ENCODE measurements at places on chromosomes 7 and 10.
A peak's percentile ranks its signal among the peaks of the same experiment; 100 is the strongest.

- DNase-seq, result no peak
Measured at GRCh38 chr7:104795616-104796398, 218.2 kb upstream of the KMT2E start.

DNA sequence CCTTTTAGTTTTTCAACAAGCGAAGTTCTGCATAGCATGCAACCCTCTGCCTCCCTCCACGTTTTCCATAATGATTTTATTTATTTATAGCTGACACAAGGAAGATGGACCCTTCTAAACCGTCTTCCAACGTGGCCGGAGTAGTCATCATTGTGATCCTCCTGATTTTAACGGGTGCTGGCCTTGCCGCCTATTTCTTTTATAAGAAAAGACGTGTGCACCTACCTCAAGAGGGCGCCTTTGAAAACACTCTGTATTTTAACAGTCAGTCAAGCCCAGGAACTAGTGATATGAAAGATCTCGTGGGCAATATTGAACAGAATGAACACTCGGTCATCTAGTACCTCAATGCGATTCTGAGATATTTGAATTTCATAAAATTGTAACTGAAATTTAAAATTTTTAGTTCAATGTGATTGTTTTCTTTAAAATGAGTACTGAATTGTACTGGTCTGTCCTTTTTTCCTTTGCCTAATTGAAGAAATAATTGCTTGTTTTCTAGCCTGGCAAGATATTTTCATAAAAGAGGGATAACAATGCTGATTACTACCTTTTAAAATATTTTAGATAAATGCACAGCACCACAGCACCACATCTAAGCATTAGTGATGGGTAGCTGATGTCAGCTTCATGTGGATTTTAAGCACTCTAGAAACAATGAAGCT lies 41.5 kb upstream of the SLC39A12 start:
- DNase-seq, result no peak

- peak; percentile 83 for DNase-seq
Measured at GRCh38 chr7:64098-64915, 128.1 kb upstream of the FAM20C start.

GRCh38 chr7:1533547-1534329 lies 3.2 kb downstream of the MAFK start:
- DNase-seq, result no peak

DNA sequence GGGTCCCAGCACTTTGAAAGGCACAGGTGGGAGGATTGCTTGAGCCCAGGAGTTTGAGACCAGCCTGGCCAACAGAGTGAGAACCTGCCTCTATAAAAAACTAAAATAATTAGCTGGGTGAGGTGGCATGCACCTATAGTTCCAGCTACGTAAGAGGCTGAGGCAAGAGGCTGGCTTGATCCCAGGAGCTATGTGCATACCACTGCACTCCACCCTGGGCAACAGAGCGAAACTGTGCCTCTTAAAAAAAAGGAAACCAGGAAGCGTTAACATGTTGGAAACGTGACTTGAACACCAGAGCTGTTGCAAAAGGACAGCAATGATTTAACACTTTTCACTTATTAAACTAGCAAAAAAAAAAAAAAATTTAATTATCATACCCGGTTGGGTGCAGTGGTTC lies 12.6 kb downstream of the BAZ1B start:
- DNase-seq, result no peak

DNA sequence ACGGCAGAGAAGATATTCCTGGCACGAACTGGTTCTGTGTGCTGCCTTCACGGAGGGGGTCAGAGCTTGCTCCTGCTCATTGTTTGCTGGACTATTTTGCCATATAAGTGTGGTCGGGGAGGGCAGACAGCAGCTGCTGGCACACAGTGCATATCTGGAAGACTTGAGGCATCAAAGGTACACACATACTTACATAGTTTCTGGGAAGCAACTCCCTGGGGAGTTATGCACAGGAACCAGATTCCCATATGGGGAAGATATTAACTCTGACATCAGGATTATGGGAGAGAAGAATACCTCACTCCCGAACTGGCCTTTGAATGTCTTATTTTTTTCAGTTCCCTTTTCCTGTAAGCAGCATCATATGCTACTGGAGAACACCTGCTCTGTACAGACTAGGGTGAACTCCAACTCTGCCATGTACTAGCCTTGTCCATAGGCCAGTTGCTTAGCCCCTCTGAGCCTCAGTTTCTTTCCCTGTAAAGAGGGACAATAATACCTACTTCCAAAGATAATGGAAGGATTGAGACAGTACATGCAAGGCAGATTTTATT lies 41.5 kb downstream of the LGI1 start:
- no peak for DNase-seq

DNA sequence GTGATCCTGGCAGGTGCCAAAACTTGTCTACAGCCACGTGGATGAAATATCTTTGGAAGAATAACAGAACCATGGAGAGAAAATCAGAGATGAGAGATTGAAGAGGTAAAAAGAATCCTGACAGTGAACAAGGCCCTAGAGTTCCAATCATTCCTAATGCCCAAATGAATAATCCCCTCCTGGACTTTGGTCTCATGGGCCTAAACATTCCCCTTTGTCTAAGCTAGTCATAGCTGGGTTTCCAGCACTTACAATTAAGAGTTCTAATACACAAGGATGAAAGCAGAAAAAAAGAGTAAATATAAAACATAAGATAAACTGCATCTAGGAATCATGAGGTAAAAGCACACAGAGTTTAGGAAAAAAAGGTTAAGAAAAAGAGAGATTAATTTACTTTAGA lies 40.2 kb downstream of the ARHGAP12 start:
- DNase-seq, result no peak

DNA sequence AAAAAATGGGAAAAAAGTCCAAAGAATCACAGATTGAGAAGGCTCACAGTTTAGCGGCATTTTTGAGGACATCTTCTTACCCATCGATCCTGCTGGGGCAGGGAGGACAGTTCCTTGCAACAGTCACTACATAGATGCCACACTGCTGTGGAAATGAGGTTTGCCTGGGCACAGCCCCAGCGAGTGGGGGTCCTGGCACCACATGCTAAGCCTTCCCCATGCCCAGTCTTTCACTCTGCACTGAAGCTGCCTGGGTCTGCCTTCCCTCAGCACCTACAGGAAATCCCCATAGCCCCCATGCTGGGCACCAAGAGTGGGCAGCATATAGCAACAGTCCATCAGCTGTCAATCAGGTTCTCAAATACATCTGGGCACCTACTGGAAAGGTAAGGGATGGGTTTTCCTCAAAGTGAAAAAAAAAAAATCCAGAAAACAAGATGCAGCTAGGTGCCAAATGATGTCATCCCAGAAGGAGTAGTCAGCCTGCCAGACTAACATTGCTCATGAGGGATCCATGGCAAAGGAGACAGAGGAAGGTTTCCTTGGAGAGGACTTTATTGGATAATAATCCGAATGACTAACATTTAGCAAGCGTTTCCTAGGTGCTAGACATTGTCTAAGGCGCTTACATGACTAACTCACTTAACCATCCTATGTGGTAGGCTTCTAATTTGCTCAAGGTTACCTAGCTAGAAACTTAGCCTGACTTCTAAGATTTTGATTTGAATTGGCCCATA lies 125.7 kb upstream of the CXCL12 start:
- no peak for DNase-seq

- DNase-seq, result no peak
Measured at GRCh38 chr10:80497187-80498077, 40.3 kb upstream of the SH2D4B start.

DNA sequence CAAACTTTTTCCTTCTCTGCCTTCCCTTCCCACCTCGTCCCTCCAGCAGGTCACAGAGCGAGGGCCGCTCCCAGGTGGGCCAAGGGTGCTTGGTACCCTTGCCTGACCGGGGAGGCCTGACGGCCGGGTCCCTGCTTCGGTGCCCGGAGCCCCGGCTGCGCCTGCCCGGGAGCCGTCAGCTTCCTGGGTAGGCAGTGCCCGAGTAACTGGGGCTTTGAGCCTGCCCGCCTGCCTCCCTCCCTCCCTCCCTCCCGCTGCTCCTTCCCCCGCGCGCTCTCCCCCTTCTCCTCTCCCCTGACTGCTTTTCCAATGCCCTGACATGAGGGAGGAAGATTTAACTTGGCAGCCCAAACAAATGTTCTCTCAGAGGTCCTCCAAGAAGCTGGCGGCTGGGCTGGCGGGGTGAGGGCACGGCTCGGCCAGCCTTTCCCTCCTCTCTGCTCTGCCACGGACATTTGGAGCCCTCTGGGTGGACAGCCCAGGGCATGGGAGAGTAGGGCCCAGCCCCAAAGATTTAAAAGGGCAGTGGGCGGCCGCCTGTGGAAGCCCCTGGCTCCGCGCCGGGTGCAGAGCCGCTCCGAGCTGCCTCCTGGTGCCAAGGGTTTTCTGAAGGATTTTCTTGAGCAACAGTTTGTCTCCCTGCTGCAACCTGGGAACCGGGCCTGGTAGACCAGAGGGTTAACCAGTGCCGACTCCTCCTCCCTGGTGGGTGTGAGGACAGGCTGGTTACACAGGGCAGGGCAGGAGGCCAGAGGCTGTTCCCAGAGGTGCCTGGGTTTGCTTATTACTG lies 2.0 kb downstream of the ZMIZ1 start:
- peak; percentile 87 for DNase-seq

DNA sequence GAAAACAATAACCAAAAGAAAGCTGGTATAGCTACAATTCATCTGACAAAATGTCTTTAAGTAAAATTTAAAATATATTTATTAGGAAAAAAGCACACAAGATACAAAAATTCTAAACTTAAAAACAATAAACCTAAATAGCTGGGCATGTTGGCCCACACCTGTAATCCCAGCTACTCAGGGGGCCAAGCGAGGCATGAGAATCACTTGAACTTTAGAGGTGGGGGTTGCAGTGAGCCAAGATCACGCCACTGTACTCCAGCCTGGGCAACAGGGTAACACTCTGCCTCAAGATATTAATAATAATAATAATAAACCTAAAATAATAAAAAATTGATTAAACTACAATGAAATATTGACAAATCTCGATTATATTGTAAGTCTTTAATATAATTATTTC lies 77.8 kb upstream of the PDK4 start:
- no peak for DNase-seq

- DNase-seq, result no peak
Measured at GRCh38 chr7:101739775-101740398, 77.5 kb upstream of the CUX1 start.

DNA sequence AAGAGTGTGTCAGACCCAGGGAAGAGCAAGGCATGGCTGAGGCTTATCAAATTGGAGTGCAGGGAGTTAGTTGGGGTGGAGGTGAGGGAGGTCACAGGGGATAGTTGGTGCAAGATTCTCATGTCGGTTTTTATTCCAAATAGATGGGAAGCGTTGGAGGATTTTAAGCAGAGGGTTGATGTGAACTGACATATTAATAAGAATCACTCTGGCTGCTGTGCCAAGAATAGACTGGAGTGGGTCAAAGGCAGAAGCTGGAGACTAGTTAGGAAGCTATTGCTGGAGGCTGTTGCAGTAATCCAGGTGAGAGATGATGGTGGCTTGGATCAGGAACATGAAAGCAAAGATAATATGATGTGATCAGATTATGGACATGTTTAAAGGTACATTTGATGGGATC lies 36.5 kb downstream of the LRRC18 start:
- no peak for DNase-seq

GRCh38 chr10:117167789-117168674 lies 29.3 kb upstream of the KCNK18 start:
- peak; percentile 77 for DNase-seq

DNA sequence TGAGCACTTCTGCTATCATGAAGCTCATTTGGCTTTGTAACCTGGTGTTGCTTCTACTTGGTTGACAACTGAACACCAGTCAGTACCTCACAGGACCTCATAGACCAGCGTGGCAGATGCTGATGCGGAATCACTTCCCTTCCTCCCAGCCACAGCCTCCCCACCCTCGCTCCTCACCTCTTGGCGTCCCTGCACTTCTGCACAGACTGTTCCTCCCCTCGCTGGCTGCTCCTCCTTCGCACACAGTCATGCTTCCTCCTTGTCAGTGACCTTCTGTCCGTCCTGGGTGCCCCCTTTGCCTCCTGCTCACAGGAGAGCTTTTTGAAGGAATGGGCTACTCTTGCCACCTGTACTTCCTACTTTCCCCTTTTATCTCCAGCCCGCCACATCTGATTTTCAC lies 61.4 kb upstream of the CTBP2 start:
- DNase-seq, result no peak

GRCh38 chr10:108515821-108516220 lies 1351.3 kb upstream of the SORCS1 start:
- DNase-seq, result no peak

DNA sequence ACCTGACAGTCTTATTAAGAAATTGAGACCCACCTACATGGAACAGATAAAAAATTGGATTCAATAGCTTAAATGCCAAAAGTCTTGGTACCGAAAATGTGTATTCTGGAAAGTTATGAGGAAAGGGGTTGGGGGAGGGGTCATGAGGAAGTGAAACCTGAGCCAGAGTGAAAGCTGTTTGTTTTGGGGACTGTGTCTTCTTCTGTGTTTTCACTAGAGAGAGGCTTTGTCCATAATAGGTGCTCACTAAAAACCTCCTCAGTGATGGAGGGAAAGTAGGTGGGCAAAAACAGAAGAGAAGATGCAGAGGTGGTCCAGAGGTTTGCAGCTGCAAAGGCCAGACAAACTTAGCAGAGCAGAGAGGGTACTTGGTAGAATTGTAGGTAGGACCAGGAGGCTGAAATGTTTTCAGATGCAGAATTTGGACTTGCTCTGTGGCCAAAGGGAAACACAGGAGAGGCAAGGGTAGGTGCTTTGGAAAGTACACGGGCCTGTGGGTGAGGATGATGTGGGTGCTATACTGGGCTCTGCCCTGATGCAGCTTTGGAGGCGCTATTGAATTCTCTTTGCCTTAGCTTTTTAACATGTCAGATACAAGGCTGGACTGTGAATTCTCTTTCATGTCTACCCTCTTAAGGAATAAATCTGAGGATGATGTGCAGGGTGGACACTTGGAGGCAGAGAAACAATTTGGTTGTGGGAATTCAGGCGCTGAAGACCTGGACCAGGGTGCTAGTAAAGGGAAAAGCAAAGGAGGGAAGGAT lies 254.6 kb downstream of the PTEN start:
- no peak for DNase-seq

DNA sequence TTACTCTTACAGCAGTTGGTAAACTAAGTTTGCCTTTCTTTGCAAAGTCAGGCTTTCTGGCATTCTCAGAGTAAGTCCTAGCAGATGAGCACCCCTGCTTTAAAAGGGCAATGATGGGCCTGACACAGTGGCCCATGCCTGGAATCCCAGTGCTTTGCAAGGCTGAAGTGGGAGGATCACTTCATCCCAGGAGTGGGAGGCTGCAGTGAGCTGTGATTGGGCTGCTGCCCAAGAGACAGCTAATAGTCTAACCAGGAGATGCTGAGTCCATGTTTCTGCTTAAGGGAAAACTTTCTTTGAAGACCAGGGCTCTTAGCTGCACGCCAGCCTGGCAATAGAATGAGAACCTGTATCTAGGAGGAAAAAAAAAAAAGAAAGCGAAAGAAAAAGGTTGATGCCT lies 100.2 kb upstream of the MPP7 start:
- DNase-seq, result no peak

GRCh38 chr10:34912771-34913170 lies 97.7 kb upstream of the PARD3 start:
- DNase-seq, result no peak

GRCh38 chr7:55248526-55248925 lies 116.6 kb upstream of the LANCL2 start:
- DNase-seq, result no peak

- DNase-seq, result peak; percentile 50
Measured at GRCh38 chr7:49775065-49775948, 1.9 kb downstream of the VWC2 start.
